Hepatocyte (in vitro differentiated cells): ENCODE measurements at places on chromosomes 1 and 21. TPM values are rescaled to one million over a fixed set of nuclear protein-coding genes. Genes with fewer than 3 reads are reported as not detected.

FCRL2 gene
- total RNA-seq = 0.13 TPM in 1 of 2 replicates, not detected in the other

DNA sequence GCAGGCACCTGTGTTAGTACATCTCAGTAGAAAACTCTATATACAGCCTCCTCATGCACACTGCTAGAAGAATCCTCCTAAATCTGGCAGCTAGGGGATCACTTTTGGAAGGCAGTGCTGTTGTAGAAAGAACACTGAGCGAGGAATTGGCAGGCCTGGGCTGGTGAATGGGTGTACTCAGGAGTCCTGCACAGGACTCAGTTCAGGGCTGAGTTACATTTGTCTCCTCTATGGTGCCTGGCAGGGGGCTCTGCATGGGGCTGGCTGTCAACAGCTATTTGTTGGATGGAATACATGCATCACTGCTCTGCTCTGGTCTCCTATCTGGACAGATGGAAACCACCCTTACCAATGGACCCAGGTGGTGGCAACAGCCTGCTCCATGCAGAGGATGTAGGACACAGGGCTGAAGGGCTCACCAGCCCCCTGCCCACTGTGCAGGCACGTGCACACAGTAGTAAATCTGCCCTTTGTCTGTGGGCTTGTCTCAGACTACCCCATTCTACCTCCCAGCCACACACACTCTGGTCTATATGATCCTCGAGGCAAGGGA lies 74.2 kb downstream of the LRIG2 start:
- no peak overlapping the region for H3K27ac ChIP-seq
- H3K4me3 ChIP-seq = no peak overlapping the region
- H3K4me1 ChIP-seq = peaks cover 18% of the 10 kb centered on the region
- no peaks in the 10 kb centered on the region for H3K36me3 ChIP-seq
- no peak for DNase-seq

PLA2G5 gene
- 10.5 and 24.9 TPM in 2 replicates for total RNA-seq

GRCh38 chr1:21141030-21141429 lies 35.7 kb downstream of the EIF4G3 start:
- H3K27me3 ChIP-seq = no peaks in the 10 kb centered on the region
- no peak overlapping the region for H3K4me3 ChIP-seq
- no peaks in the 10 kb centered on the region for H3K4me1 ChIP-seq
- DNase-seq = no peak
- no peak overlapping the region for H3K27ac ChIP-seq

- no peak overlapping the region for H3K4me3 ChIP-seq
- H3K27ac ChIP-seq = peak overlapping the region; percentile 65
- H3K4me1 ChIP-seq = peaks cover 13% of the 10 kb centered on the region
- no peaks in the 10 kb centered on the region for H3K27me3 ChIP-seq
- peak; percentile 69 for DNase-seq
Measured at GRCh38 chr21:35316933-35317332, 267.8 kb upstream of the RUNX1 start.

PPCS gene
- total RNA-seq = 79.0 and 86.3 TPM in 2 replicates

ALPL gene
- 1.6 and 2.2 TPM in 2 replicates for total RNA-seq

DNA sequence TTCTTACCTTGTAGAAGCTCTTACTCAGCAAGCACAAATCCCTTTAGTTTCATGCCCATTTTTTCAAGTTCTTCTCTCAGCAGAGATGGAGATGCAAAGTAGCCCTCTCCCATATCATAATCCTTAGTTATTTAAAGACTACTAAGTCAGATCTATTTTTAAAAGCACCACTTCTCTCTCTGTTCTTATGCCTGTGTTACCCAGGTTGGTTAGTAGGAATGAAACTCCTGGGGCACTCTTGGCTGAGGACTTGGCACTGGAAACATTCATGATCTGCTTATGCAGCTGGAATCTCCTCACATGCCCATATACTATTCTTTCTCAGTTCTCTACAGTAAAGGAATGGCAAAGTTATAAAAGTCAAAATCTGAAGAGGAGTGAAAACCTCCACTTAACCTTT lies 51.9 kb upstream of the PPP2R5A start:
- DNase-seq = no peak
- H3K4me1 ChIP-seq = peaks cover 30% of the 10 kb centered on the region
- H3K27ac ChIP-seq = no peak overlapping the region
- H3K4me3 ChIP-seq = no peak overlapping the region

GRCh38 chr1:183778045-183778444 lies 26.9 kb upstream of the RGL1 start:
- peak; percentile 10 for DNase-seq
- H3K4me1 ChIP-seq = no peaks in the 10 kb centered on the region
- peak overlapping the region; percentile 14 for H3K27ac ChIP-seq
- H3K36me3 ChIP-seq = no peaks in the 10 kb centered on the region
- H3K27me3 ChIP-seq = no peaks in the 10 kb centered on the region
- no peak overlapping the region for H3K4me3 ChIP-seq

CAPN8 gene
- total RNA-seq = 10.8 and 16.4 TPM in 2 replicates

GPR37L1 gene
- under 0.01 TPM in 1 of 2 replicates, not detected in the other for total RNA-seq

ASH1L gene
- total RNA-seq = 30.6 and 32.0 TPM in 2 replicates

DNA sequence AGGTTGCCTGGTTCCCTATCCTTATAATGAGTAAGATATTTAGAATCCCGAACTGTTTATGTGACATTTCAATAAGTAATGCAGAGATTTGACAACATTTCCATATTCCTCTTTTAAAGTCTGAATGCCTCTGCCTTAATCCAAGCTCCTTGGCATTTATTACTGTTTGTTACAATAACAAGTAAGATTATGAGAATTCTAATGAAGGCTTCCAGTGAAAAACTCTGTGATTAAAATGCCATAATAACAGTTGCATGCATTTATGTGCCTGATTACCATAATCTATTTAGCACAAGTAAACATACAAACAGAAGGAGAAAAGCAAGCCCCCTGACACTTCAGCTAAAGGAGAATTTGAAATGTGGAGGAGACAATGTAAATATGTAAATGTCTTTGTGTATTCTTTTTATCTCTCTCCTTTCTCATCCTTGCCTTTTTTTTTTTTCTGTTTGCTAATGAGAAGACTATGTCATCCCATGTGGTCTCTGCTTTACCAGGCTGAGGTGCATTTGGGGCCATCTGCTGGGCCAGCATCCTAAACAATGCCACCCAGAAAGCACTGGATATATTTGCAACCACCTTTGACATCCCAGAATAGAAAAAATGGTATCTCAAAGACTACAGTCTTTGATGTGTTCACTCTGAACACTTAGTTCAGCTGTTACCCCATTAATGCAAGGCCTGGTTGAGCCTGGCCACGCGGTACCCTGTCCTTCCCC lies 17.2 kb upstream of the OLIG2 start:
- H3K27me3 ChIP-seq = peaks cover 20% of the 10 kb centered on the region
- no peaks in the 10 kb centered on the region for H3K4me1 ChIP-seq
- no peak for DNase-seq
- no peak overlapping the region for H3K27ac ChIP-seq
- no peaks in the 10 kb centered on the region for H3K36me3 ChIP-seq

DNA sequence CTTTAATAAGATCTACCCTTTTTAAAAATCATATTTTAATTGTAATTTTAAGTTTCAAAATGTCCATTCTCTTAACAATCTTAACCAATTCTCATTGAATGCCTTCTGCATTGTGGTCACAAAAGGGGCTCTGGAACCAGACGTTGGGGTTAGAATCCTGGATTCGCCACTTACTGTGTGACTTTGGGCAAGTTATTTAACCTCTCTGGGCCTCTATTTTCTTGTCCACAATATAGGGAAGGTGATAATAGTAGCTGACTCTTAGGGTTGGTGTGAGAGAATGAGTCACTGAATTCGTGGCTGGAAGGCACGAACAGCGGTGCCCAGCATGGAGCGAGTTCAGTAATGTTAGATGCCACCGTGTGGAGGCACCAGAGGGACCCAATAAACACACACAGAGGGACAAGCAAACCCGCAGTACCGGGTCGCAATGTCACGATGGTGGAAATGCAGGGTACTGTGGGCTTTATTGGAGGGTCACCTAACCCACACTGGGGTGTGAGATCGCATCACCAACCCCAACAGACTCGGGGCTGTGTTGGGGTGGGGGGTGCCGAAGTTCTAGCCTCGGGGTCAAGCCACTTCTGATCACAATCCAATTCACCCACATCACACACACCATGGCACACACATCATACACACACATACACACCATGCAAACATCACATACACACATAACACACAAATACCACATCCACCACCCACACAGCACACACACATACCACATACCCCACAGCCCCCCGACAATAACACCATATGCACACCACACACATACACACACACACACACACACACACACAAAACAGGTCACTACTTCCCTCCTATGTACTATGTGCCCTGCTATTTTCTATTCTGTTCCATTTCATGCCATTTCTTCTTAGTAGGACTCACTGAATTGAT lies 27.0 kb upstream of the IFNAR2 start:
- H3K27me3 ChIP-seq = no peaks in the 10 kb centered on the region
- no peak overlapping the region for H3K4me3 ChIP-seq
- peak overlapping the region; percentile 93 for H3K27ac ChIP-seq
- peaks cover 15% of the 10 kb centered on the region for H3K4me1 ChIP-seq
- H3K36me3 ChIP-seq = no peaks in the 10 kb centered on the region

DNA sequence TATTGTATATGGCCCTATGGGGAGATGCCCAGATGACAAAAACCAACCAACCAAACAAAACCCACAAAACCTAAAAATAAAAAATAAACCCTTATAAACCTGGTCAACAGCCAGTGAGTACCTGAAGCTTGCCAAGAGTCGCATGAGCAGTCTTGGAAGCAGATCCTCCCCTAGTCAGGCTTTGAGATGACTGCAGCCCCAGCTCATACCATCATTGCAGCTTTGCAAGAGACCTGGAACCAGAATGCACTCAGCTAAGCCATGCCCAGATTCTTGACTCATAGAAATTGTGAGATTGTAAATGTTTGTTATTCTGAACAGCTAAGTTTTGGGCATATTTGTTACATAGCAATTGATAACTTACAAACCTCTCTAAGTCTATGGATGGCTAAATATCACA lies 326.8 kb downstream of the HLX start:
- H3K36me3 ChIP-seq = no peaks in the 10 kb centered on the region
- DNase-seq = no peak
- H3K4me1 ChIP-seq = no peaks in the 10 kb centered on the region
- H3K27me3 ChIP-seq = no peaks in the 10 kb centered on the region
- no peak overlapping the region for H3K27ac ChIP-seq

- H3K4me3 ChIP-seq = no peak overlapping the region
- no peak overlapping the region for H3K27ac ChIP-seq
- H3K27me3 ChIP-seq = no peaks in the 10 kb centered on the region
- DNase-seq = no peak
Measured at GRCh38 chr1:191714845-191715244, 443.4 kb upstream of the RGS18 start.

DNA sequence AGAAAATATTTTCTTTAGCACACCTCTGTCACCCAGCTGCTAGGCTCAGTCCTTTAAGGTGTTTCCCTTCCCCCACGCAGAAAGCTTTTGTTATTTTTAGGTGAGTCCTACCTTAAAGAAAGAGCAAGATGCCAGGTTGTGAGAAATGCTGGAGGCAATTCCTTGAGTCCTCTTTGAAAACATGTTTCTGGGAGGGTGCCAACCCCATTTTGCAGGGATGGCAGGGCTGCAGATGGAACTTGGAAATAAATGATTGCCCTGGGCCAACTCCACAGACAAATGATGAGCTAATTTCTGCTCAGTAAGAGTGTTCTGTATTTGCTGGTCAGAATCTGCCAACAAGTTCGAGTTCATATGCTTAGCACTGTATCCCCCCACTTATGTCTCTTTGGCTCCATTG lies 119.2 kb upstream of the RAB3GAP2 start:
- no peak for DNase-seq
- H3K27me3 ChIP-seq = no peaks in the 10 kb centered on the region
- no peaks in the 10 kb centered on the region for H3K4me1 ChIP-seq
- no peaks in the 10 kb centered on the region for H3K36me3 ChIP-seq
- H3K27ac ChIP-seq = no peak overlapping the region

DNA sequence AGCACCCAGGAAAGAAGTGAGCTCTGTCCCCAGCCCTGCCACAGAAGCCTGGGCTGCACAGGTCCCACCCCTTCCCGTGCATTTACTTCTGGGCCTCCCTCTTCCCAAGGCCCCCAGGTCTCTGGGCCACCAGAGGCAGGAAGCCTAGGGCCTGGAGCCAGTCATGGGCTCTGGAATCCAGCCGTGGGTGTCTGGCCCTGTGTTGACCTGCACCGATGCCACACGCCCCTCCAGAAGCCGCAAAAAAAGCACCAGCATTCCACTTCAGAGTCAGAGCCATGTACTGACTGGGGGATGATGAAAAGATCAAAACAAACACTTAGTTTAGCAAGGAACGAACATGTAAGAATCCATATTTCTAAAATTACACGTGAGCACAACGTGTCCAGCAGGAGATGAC lies 141.7 kb downstream of the NPHP4 start:
- no peak overlapping the region for H3K27ac ChIP-seq
- no peaks in the 10 kb centered on the region for H3K4me1 ChIP-seq
- DNase-seq = no peak
